ENCODE measurements at places on chromosomes 6 and 20. TPM values are rescaled to one million over a fixed set of nuclear protein-coding genes. Genes with fewer than 3 reads are reported as not detected.

DNA sequence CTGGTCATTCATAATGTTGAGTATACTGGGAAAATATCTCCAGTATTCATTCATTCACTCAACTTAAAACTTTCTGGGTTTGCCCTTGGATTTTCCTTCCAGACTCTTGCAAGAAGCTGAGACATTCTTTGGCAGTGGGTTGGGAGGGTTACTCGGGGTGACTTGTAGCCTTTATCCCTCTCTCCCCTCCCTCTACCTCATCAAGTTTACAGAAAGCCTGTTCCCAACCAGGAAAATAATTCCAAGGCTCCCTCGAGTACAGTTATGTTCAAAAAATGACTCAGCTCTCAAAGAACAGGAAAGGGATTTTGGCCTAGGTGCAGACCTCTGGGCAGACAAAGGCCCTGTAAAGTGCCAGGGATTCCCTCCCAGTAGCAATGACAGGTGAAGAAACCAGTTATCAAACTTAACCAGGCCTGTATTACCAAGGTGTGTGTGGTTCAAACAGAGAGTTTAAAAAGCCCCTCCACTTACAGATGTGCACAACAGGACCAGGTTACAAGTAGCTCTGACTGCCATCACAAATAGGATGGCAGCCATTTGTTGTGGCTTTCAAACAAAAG lies 22.2 kb downstream of the FKBP1A start:
- no peak for DNase-seq

DNA sequence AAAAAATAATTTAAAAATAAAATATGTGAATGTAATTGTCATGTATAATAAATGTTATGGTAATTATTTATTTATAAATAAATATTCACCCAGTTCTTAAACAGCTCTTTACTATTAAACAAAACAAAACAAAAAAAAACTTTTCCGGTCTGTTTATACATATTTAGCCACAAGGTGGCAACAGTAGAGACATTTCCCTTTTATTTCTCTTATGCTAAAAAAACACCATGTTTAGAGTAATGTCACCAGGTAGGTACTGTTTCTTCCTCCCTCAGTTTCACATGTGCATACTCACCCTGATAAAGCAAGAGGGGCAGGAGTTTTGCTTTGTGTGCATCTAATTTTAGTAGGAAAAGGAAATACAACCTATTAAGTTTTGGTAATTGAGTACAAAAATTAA lies 610.4 kb upstream of the IMPG1 start:
- no peak for DNase-seq

GRCh38 chr6:75204959-75205775 lies 686 bp downstream of the COL12A1 start:
- peak; percentile 39 for DNase-seq

- no peak for DNase-seq
Observed at GRCh38 chr6:147150293-147150692, 53.9 kb upstream of the STXBP5 start.

GRCh38 chr6:131146865-131147264 lies 11.6 kb downstream of the AKAP7 start:
- no peak for DNase-seq

- no peak for DNase-seq
Observed at GRCh38 chr20:17766226-17766625, 66.5 kb downstream of the BANF2 start.

FOXS1 gene
- not detected for total RNA-seq

ANKRD66 gene
- total RNA-seq, result not detected

PACRG gene
- total RNA-seq, result 1.2 TPM

GRCh38 chr6:106133040-106133439 lies 46.9 kb downstream of the PRDM1 start:
- no peak for DNase-seq

DNA sequence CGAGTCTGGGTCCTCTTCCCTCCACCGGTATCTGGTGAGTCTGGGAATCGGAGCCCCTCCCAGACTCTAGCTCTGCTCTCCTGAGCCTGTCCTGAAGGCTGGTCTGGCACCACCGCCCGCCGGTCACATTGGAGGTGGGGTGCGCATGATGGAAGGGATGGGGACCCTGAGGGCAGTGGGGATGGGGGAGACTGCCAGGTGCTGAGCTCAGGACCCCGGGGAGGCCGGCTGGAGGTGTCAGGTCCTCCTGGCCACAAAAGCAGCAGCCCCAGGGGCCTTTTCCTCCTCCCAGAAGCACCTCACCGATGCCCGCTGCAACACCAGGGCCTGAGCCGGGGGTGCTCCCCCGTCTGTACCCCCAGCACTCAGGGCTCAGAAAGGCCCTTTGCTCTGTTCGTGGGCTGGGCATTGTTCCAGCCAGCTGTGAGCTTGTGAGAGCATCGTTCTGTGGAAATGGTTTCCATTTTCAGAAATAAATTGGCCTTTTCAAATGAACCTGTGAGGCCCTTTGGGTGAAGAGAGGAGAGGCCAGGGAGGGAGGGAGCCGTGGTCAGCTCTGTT lies 2.5 kb upstream of the NPBWR2 start:
- DNase-seq, result peak; percentile 3

GRCh38 chr6:14059791-14060436 lies 57.7 kb upstream of the CD83 start:
- no peak for DNase-seq

- peak; percentile 77 for DNase-seq
Observed at GRCh38 chr20:49186535-49187329, 1.4 kb downstream of the STAU1 start.

GRCh38 chr20:48490961-48491831 lies 336.6 kb downstream of the PREX1 start:
- peak; percentile 1 for DNase-seq

GRCh38 chr6:25963426-25964123 lies 973 bp downstream of the TRIM38 start:
- DNase-seq, result no peak

- no peak for DNase-seq
Observed at GRCh38 chr6:66291905-66292304, 584.9 kb upstream of the EYS start.

DNA sequence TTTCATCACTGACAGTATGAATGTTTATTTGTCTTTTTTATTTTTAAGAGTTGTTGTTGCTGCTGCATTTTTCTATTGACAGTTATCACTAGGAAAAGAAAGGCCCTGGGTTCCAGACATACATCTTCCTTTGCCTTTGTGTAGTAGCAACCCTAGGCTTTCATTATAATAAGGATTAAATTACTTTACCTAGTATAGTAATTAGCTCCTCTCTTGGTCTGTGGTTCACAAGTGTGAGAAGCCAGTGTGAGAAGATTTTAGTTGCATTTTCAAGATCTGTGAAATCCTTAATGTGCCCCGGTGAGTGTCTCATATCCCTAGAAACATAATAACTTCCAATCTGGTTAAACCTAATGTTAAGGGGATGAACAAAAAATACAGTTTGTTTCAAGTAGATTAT lies 799.3 kb upstream of the MAP3K7 start:
- no peak for DNase-seq

- peak; percentile 93 for DNase-seq
Observed at GRCh38 chr6:31736021-31736767, at the start of gene CLIC1. Gene CLIC1 (minus strand): TSS chr6:31736530. CDS start chr6:31736300, 230 bp downstream.

CCDC170 gene
- not detected for total RNA-seq

GRCh38 chr20:34815636-34816035 lies 9.8 kb downstream of the NCOA6 start:
- no peak for DNase-seq

RNF39 gene
- not detected for total RNA-seq

DNA sequence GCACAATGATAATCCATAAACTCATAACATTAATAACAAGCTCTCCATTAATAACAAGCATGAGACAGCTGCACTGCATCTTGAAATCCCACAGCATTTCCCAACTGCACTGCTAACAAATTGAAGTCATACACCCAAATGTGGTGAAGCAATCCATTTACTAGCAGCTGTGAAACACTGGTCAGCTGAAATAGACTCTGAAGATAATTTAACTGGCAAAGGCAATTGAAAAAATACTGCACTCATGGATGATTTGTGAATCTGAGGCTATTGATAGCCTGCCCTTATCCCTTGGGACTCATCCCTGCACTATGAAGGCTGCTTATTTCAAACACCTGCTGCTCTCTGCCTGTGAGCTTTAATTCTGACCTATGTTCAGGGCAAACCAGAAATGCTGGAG lies 49.1 kb upstream of the PLCB1 start:
- no peak for DNase-seq

- no peak for DNase-seq
Observed at GRCh38 chr6:116945809-116946208, 68.8 kb downstream of the RFX6 start.

PDE7B gene
- 0.75 TPM for total RNA-seq

GRCh38 chr6:136992113-136992512 lies 52.7 kb downstream of the IL20RA start:
- no peak for DNase-seq

GSTA2 gene
- total RNA-seq, result not detected

- DNase-seq, result no peak
Observed at GRCh38 chr6:90860822-90861601, 274.1 kb upstream of the MAP3K7 start.

EYS gene
- not detected for total RNA-seq

DNA sequence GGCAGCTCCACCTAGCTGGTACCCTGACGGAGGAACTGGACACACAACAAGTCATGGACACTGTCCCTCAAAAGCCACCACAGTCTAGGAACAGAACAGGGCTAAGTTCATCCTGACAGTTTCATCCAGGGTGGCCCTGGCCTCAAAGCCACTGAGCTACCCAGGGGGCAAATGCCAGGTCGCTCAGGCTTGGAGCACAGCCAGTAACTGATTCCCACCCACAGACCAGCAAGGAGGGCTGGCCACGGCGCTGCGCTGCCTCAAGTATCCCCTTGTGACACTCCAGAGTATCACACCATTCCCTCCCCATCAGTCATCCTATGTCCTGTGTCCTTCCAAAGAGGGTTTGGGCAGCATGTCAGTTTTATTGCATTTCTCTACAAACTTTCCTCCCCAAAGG lies 72.2 kb downstream of the GINS1 start:
- DNase-seq, result no peak

DNA sequence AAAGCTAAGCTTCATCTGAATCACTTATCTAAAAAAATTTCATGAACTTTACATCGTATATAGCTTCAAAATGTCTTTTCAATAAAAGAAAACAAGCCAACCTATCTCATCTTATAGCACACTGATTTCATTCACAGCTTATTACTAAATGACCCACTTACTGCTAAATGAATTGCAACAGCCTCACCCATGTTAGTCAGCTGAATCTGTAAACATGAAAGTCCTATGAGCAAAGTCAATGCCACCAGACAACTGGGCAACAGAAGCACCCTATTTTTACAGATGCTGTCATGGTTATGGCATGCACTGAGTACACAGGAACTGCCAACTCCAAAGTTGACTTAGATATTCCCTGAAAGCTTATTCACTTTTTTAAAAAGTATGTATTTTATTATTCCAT lies 41.2 kb upstream of the DST start:
- peak; percentile 42 for DNase-seq

- DNase-seq, result no peak
Observed at GRCh38 chr6:24408719-24409410, 6.1 kb downstream of the MRS2 start.

TMEM74B gene
- 10.5 TPM for total RNA-seq
